Right renal cortex interstitium (tissue), 3 donors: ENCODE measurements at places on chromosomes 5 and 9. TPM values are rescaled to one million over a fixed set of nuclear protein-coding genes. Genes with fewer than 3 reads are reported as not detected.

Gene PCDHGA3
- polyA plus RNA-seq, result 4.3 TPM

DNA sequence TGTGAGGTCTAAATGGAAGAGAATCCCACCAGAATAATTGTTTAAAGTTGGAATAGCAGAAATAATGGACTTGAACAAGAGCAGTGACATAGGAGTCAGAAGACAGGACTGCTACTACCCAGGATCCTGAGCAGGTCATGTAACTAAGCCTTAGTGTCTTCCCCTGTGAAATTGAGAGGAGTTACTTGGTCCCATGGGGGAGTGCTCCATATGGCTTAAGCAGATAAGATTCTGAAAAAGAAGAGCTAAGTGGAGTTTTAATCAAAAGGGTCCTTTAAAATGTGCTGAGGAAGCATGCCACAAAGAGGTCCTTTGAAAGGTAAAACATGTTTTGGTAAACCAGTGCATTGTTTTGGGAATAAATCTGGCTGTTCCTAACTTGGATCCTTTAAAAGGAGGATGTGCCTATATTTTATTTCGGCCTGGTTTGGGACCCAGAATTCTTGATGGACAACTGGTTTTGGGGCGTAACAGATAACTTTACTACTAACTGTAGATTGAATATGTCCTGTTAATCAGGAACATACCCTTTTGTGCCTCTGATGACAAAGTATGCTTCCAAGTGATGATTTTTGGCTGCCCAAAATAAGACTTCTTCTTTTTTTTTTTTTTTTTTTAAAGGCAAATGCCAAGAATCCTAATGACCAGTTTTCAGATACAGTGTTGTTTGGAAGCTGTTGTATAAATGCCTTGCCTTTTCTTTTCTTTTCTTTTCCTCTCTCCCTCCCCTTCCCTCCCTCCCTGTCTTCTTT is 5.7 kb downstream of the RCL1 start:
- no peak for DNase-seq

- DNase-seq, result no peak
These were observed 965 bp downstream of the PTGDS start for GRCh38 chr9:136978073-136978864.

- DNase-seq, result no peak
These were observed 11.6 kb upstream of the CEL start for GRCh38 chr9:133050142-133050541.

DNA sequence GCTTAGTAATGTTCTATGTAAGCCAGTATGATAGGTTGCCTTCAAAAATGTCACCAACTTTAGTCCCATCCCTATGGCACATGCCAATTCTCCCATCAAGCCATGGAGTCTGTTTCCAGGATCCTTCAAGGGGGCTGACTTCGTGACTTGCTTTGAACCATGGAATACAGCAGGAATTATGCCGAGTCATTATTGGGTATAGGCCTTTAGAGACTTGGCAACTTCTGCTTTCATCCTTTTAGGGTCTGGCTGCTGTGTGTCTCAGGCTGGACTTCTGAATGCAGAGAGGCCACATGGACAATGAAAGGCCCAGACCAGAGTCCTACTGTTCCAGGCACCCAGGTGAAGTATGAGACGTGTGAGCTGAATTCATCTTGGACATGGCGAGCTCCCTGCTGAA is 109.8 kb downstream of the DENND1A start:
- DNase-seq, result no peak

Gene WWC1
- 89.7 TPM for polyA plus RNA-seq

- DNase-seq, result peak; percentile 77
These were observed 14.6 kb downstream of the NREP start for GRCh38 chr5:111742177-111742994.

- no peak for DNase-seq
These were observed 269.4 kb upstream of the PANK3 start for GRCh38 chr5:168848569-168848968.

- no peak for DNase-seq
These were observed 15.2 kb upstream of the HAND1 start for GRCh38 chr5:154493274-154493673.

- no peak for DNase-seq
These were observed 138.4 kb downstream of the ASTN2 start for GRCh38 chr9:117276444-117276843.

Gene GOLM1
- polyA plus RNA-seq, result 165 TPM

- DNase-seq, result no peak
These were observed 120.1 kb downstream of the SNX18 start for GRCh38 chr5:54637654-54638053.

Gene SIT1
- 0.38 TPM for polyA plus RNA-seq

GRCh38 chr9:26770821-26771220 is 121.8 kb downstream of the CAAP1 start:
- DNase-seq, result no peak

- DNase-seq, result no peak
These were observed 60.3 kb downstream of the TENT4A start for GRCh38 chr5:6773342-6774035.

DNA sequence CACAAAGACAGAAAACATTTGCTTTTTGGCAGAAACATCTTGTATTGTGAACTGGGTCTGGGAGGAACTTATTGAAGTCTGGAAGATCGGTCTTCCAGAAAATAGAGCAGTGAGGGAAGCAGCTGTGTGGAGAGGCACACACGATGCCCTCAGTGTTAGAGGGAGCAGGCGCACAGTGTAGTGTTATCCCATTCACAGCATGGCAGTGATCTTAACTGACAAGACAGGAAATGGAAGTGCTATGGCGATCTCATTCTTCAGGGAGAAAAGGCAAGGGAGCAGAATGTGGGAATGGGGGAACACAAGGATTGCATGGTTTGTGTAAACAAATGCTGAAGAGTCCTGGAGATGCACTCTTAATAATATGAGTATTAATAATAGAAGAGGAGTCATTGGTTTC is 161.0 kb downstream of the PBX3 start:
- no peak for DNase-seq

Gene NSD1
- polyA plus RNA-seq, result 58.4 TPM

DNA sequence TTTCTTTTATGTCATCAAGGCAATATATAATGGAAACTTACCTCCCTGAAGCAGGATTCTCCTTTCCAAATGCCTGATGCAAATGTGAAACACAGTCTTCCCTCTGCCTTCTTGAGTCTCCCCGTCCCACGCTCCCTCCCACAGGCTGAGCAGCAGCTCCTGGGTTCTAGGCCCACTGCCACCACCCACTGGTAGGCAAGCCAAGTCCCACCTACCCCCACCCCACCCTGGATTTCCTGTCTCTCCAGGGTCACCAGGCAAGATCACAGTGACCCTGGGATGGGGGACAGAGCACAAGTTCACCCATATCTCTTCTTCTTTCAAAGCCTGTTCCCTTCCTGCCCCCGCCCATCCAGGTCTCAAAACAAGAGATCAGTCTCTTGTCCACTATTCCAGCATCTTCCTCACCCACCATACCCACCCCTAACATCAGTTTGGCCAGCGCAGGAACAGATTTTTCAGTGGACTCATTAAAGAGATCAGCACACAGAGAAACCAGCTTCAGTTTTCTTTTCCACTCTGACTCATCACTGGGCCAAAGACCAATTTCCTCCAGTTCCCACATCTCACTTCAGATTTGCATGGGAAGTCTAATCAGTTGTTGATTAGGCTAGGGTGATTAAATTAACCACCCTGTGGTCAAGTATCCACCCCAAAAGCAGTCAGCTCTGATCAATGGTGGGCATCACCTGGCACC is 151.5 kb downstream of the ACTL7B start:
- no peak for DNase-seq

DNA sequence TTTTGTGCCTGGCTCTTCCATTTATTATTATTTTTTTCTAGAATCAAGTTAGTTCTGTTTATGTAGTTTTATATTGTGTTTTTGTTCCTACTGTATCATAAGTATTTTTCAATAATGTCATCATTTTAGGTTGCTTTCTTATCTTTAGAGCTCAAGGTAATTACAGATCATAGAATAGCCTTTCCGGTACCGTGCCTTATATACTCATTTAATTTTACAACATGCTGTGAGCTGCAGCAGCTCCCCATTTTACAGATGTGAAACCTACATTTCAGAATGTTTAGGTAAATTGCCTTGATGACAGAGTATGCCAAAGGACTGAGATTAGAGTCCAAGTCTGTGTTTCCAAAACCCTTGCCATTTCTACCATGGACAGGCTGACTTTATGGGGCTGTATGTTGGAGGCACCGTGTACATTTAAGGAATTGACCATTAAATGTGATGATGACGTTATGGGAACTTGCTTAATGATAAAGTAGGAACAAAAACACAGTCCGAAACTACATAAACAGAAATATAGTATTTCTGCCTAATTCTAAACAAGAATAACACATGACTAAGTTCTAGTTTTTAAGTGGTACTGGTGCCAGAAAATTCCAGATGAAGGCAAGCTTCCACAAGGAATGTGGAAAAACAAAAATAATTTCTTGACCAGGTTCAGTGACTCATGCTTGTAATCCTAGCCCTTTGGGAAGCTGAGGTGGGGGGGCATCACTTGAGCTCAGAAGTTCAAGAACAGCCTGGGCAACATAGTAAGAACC is 97.7 kb downstream of the IQGAP2 start:
- DNase-seq, result no peak

DNA sequence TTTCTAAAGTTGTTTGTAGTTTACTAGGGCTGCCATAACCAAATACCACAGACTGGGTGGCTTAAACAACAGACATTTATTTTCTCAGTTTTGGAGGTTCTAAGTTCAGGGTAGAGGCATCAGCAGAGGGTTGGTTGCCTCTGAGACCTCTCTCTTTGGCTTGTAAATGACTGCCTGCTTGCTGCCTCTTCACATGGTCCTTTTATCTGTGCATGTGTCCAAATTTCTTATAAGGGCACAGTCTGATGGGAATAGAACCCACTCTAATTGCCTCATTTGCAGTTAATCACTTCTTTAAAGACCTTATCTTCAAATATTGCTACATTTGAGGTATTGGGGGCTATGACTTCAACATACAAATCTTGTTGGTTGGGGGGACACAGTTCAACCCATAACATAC is 36.8 kb downstream of the GPBP1 start:
- no peak for DNase-seq

DNA sequence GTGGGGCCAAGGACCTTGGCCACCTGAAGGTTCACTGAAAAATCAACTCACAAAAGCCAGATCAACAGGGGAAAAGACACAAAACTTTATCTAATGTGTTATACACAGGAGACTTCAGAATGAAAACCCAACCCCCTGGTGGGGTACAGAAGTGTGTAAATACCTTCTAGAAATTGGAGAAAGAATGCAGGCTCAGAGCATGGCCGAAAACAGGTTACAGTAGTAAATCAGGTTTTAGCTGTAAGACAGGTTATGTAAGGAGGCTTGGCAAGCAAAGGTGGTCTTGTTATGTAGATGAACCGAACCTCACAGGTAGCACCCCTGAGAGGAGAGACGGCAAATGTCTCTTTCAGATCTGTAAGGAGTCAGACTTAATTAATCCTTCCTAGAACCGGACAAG is 10.0 kb downstream of the CEMIP2 start:
- no peak for DNase-seq

- DNase-seq, result no peak
These were observed 17.4 kb upstream of the ENTREP1 start for GRCh38 chr9:69307446-69308205.

DNA sequence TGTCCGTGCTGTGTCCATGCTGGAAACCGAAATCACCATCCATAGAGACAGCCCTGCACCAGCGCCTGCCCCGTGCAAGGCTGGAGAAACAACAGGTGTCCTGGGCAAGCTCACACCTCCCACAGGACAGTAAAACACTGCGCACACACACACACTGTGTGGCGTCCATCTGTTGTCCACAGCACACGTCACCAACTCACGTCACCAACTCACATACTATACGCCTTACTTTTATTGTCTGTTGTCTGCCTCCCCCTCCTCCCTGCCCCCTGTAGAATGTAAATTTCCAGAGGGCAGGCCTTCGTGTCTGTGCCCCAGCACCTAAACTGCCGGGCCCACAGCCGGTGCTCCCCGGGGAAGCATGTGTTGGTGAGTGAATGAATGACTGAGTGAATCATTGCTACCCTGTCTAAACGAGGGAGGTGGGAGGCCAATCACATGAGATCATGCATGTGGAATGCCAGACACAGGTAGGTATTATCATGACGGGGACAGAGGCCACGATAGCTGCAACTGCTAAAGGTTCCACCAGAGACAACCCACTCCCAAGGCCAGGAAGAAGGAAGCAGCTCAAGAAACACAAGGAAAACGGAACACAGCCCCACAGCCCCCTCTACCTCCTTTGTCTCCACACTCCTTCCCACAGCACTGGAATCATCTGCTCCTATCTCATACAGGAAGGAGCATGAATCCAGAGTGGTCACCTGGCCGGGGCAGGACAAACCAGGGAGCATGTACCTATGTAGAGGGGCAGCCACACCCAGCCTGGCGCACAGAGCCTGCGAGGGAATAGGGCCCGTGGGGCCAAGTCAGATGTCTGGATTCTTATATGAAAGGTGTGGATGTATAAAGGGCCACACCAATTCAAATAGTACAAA is 41.9 kb downstream of the STK10 start:
- no peak for DNase-seq

Gene ETF1
- polyA plus RNA-seq, result 79.5 TPM

Gene MYMK
- not detected for polyA plus RNA-seq
